Fibroblast of mammary gland (primary cell): ENCODE measurements at places on chromosomes 5 and 9.
A peak's percentile ranks its signal among the peaks of the same experiment; 100 is the strongest.

DNA sequence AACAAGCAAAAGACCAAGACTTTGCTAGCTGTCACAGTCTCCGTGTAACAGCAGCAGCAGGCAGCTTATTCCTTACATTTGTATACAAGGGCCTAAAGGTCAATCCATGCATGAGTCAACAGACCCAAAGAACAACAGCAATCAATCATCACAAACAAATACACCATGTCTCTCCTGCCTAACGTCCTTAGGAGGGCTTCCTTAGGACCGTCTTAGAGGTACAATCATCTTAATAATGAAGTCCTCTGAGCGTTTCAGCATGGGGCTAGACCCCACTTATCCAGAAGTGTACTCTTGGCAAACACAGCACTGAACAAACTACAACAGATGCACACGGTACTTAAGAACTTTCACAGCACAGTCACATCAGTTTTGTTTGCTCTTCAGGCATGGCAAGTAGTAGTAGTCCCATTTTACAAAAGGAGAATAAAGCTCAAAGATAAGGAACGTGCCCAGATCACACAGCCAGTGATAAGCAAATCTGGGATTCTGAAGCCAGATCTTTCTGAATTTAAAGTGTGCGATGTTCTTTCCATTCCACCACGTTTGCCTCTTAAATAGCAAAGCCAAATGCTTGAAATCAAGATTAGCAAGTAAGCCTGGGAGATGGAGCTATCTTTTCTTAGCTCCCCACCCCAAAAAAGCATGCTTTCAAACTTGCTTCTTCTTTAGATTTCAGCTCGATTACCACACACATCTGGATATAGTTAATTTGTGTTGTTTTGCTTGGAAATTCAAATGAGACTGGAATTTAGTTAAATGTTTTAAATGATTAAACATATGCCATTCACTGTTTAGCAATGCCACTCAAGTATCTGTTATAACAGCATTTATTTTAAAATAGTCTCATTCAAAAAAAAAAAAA lies 24.2 kb downstream of the PSMB7 start:
- DNase-seq: peak; percentile 83

GRCh38 chr5:73280386-73280785 lies 107.4 kb downstream of the TMEM174 start:
- no peak for DNase-seq

GRCh38 chr9:4413856-4414255 lies 76.4 kb upstream of the SLC1A1 start:
- DNase-seq: no peak

DNA sequence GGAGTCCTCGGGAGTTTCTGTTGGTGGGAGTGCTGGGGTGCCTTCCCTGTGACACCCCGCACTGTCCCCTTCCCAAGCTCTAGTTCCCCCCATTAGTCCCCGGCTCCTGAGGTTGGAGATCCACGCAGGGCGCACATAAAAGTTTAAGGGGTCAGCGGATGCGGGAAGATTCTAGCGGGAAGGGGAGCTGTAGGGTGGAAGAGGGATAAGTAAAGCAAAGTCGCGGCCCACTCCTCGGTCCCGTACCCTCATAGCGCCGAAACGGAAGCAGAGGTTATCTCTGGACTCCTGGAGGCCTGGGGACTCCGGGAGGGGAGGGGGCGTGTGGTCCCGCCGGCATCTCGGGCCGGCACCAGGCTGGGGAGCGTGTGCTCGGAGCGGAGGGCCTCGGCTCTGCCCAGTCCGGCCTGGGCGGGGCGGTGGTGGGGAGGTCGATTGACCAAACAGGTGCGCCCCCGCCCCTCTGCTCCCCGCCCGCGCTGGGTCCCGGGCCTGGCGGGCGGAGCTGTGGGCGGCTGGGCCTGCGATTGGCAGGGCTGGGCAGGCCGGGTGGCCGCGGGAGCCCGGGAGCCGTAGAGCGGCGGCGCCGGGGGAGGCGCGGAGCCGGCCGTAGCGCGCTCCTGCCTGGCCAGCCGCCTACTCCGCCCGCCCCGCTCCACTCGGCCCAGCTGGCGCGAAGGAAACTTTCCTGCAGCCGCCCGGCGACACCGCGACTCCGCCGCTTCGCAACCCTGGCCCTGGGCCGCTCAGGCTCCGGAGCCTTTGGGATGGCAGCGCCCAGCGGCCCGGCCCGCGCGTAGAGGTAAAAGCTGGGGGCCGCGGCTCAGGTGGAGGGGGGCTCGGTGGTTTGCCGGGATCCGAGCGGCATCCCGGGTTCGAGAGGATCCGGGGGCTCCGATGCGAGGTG lies 52.2 kb upstream of the DAB2IP start:
- no peak for DNase-seq

DNA sequence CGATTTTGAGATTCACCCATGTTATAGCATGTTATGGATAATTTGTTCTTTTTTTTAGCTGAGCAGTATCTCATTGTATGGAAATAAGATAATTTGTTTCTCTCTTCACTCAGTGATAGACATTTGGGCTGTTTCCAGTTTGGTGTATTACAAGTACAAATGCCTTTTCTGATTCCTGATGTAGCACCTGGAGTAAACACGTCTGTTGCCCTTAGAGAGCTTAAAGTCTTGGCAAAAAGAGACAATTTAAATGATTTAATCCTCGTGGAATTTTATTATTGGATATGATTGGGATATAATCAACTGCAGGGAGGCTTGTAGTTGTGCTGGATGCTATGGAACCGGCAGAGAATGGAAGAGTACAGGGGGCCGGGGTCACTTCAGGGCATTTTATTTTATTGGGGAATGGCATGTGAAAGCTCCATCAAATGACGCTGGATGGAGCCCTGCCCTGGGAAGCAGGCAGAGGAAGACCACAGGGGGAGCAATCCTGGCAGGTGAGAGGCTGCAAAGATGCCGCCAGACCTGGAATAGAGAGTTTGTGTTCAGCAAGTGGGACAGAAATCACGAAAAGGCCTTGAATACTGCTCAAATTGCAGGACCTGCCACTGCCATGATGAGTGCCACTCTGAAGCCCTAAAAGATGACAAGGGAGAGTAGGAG lies 31.0 kb upstream of the TGFBI start:
- DNase-seq: no peak

- DNase-seq: no peak
These were observed 38.4 kb upstream of the SUSD3 start for GRCh38 chr9:93020151-93020550.

- DNase-seq: no peak
These were observed 7.9 kb downstream of the ELOVL7 start for GRCh38 chr5:60836131-60836530.

DNA sequence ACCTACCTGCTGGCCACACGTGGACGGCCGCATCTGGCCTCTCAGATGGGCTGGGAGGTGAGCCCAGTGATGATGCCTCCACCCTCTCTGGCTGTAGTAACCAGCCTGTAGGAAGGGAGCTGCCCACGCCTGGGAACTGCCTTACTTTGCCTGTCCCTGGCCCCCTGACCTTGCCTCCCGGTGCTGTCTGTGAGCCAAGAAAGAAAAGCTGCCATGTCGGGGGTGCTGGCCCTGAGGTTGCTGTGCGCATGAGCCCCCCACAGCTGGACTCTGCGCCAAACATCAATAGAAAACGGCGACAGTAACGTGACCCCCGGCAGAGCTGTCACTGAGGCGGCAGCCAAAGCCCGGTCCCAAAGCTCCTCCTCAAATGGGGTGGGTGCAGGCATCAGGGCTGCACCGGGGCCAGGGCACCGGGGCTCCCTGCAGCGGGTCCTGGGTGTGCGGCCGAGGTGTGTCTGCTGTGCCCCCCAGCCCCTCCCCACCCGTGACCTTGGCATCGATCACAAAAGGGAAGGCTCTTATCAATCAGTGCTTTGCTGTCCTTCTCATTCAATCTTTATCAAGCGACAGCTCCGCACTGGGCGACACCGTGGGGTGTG lies 15.3 kb upstream of the SLC9A3 start:
- DNase-seq: no peak

DNA sequence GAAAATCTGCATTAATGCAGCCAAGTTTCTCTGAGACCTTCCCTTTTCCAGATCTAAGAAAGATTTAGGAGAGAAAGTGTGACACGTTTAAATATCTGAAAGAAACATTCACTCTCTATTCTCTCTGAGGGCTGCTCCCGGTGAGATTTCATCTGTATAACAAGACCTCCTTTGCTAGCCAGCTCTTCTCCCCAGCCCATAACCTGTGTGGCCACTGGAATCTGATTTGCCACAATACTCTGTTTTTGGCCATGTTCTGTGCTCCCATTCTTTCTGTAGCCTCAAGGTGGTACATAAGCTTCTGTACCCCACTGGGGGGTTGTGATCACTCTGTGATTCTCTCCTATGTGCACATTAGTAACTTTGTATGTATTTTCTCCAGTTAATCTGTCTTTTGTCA lies 291.0 kb upstream of the SEMA6A start:
- no peak for DNase-seq

DNA sequence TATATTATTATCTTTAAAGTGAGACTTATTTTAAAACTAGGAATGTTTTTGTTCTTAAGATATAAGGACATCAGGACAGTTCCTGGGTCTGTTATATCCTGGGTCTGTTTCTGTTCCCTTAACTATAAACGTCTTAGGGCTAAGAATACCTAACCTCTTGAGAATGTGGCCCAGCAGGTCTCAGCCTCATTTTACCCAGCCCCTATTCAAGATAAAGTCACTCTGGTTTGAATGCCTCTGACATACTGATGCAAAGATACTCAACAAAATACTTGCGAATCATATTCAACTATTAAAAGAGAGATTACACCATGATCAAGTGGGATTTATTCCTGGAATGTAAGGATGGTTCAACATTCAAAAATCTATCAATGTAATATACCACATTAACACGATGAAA lies 51.0 kb downstream of the STK10 start:
- no peak for DNase-seq

DNA sequence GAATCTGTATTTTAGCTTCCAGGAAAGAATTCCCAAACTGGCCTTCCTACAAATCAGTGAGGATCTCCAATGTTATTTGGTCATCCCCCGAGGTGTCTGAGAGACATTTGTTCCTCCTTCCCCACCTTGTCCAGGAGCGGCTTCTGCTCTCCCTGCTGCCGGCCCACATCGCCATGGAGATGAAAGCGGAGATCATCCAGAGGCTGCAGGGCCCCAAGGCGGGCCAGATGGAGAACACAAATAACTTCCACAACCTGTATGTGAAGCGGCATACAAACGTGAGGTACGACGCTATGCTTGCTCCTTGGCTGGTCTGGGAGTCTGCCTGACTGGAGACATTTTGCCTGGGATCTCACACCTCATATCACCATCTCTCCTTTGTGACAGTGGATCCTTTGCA lies 160.4 kb downstream of the CFAP90 start:
- DNase-seq: no peak

DNA sequence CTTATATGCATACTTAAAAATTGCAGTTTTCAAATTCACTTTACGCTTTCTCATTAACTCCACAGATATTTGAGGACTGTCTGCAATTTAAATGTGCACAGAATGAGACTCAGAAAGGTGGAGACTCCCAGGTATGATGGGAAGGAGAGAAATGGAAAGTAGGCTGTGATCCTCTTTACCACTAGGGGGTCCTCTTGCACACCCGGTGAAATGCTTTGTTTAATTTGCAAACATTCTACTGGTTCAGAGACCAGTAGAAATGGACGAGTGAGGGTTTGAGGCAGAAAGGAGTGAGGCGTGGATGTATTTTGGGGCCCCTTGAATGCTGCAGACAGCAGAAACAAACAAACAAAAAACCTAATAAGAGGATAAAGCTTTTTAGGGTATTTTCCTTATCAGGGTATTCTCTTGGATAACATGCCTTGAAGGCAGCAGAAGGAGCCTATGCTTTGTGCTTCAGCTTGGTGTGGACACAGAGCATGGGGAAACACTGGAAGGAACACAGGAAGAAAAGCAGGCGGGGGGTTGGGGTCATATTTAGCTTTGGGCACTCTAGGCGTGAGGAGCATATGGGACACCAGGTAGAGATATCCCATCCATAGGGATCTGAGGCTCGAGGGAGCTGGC lies 410.1 kb downstream of the DMRT2 start:
- DNase-seq: peak; percentile 13

DNA sequence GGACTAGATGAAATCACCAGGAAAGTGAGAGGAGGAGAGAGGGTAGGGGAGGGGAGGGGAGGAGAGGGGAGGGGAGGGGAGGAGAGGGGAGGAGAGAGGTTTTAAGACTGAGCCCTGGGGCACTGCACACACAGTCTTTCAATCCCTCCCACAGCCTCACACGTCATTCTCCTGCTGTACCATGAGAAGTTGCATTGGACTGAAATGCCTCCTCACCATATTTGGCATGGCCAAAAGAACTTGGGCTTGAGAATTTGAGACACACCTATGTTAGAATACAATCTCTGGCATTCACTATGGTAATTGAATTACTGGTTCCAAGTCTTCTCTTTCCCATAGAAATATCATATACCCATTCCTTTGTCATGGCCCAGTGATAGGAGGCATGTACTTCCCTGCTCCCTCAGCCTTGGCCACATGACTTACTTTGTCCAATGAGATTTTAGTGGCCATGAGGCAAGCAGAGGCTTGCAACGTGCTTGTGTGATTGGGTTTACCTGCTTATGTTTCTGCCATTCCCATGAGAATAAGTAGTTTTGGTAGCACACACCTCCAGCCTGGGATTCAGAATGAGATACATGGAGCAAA lies 133.3 kb upstream of the SMARCA2 start:
- no peak for DNase-seq

GRCh38 chr5:132294728-132295504 lies 722 bp downstream of the SLC22A4 start:
- peak; percentile 85 for DNase-seq

DNA sequence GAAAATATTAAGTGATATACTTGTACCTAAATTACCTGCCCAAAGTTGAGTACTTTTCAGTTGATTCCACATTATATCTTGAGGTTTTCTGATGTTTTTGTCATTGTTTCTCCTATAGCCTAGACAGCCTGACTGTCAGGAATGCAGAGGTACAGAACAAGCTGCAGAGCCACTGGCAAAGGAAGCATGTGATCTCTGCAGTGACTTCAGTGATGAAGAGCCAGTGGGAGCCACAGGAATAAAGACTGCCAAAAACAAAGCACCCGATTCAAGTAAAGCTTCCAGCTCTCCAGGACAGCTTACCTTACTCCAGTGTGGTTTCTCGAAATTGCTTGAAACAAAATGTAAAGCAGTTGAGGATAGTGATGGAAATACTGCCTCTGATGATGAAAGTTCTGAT lies 96.3 kb downstream of the ERCC6L2 start:
- no peak for DNase-seq

DNA sequence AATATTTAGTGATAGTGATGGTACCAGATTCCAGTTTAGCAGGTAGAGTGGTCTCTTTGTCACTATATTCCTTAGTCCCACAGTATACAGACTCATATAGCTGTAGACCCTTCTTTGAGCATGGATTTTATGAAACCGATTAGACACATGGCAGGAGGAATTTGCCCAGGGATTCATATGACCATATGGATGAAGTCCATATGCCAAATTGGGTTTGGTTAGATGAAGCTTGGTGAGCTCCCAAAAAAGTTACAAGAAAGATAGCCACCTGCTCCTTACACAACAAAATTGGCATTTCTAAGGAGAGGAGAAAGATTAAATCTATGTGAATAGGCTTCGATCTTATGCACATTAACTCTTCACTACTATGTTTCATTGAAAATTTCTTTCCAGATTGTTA lies 211.4 kb downstream of the CWC27 start:
- DNase-seq: no peak

DNA sequence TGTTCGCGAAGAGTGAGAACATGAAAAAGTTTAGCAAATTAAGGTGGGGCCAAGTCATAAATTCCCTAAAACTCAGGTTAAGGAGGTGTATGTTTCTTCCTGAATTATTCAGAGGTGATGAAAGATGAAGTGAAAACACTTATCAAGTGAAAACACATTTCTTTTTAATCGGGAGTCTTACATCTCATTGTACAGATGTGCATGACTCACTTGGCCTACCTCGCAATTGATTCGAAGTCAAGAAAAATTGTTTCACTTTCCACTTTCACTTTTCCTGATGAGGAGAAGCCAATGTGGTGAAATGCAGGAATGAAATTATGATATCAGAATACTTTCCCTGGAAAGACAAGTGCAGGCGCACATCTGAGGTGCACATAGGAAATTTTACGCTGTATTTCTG lies 78.7 kb downstream of the SLC25A46 start:
- DNase-seq: peak; percentile 51
